ENCODE measurements at places on chromosomes 2 and 18.

DNA sequence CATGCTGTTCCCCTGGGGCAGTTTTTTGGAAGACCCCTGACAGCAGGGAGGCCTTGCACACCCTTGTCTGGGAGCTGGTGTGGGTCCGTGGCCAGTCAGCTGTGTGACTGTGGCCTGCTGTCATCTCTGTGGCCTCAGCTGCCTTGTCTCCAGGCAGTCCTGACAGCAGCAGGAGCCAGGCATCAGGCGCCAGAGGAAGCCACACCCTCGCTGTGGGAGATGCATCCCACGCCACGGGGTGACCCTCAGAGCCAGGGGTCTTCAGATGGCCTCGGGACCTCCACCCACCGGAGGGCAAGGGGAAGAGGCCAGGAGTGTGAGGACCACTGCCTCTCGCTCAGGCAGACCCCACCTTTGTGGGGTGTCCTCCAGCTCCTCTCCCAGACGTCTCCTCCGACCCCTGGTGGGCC is 5.0 kb downstream of the BOK start:
- DNase-seq = no peak

GRCh38 chr18:48953104-48953706 is 2.4 kb upstream of the SMAD7 start:
- DNase-seq = no peak

DNA sequence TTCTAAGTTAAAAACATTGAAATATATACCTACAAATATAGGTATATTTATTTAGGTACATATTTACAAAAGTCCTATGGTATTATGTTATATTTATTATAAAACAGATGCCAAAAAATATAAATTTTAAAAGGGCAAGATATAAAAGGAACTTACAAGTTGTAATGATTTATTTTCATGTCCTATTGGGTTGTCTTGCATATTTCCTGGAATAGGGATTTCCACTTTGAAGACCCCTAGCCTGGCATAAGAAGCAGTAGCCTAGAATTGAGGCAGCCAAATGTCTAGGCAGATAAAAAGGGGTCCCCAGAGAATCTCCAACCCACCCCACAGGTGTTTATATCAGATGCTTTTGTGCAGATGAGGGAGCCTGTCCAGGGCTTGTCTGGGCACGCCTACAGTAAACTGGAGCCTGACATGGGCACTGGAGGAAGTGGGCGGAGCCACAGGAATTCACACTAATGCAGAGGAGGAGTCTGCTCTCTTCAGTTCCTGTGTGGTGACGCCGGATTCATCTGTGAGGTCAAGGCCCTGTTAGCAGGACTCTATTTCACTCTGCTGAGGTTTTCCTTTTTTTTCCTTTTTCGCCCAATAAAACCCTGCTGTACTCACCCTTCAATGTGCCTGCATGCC is 1088.9 kb upstream of the PIK3C3 start:
- DNase-seq = no peak

GRCh38 chr2:237324405-237324831 is 89.5 kb downstream of the COL6A3 start:
- DNase-seq = no peak

GRCh38 chr2:206245265-206245672 is 29.2 kb upstream of the ZDBF2 start:
- DNase-seq = no peak
